ENCODE measurements at places on chromosomes 2 and 18.

DNA sequence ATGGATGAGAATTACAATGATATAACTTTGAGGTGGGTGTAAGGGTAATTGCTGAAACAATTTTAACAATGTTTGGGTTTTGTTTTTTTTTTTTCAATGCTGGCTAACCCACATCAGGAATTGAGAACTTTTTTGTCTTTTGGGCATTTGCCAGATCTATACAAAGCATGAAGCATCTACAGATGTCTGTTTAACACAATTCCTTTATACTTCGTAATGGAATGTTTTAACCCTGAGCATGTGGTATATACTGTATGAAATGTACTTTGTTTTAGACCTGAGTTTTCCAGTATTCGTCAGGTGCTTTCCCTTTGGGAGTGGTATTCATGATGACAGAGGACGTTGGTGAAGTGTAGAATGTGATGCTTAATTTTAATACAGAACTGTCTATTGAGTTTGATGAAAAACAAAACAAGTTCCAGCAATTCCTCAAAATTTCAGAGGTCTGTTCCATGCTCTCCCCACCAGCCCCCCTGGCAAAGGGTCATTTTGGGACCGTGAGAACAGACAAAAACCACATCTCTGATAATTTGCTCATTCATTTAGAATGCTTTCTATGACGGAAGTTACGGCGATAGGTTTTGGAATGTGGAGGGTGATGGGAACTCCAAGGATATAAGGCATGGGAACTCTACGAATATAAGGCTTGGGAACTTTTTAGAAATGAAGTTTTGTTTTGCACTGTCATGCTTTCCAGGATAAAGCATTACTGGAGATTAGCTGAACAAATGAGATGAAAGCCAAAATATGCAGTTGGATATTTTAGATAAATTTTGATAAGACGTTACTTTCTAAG lies 14.1 kb downstream of the LIMS1 start:
- no peak for DNase-seq

- no peak for DNase-seq
These were observed 92.9 kb upstream of the WDR75 start for GRCh38 chr2:189348369-189348768.

DNA sequence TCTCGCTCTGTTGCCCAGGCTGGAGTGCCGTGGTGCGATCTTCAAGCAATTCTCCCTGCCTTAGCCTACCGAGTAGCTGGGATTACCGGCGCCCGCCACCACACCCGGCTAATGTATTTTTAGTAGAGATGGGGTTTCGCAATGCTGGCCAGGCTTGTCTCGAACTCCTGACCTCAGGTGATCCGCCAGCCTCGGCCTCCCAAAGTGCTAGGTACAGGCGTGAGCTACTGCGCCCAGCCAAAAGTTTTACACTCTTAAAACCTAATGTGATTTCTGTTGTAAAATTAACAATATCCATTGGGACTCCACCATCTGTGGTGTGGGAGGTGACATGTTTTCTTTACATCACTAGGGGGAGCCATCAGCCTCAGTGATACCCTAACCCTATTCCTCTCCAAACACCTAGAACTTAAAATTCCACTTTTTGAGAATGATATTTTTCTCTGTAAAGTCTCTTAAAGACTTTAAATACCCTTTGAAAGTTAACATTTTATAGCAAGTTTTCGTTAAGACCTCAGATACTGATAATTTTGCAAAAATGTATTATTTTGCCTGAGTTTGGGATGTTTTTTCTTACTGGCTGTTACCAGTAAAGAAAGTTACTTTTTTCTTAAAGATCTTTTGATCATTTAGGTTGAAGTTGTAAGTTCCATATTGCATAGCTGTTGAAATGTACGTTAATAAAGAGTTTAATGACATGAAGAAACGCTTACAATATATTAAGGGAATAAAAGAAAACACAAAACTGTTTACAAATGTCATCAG lies 11.6 kb upstream of the EIF2AK2 start:
- no peak for DNase-seq

GRCh38 chr18:45008694-45009413 lies 328.2 kb downstream of the SETBP1 start:
- no peak for DNase-seq

DNA sequence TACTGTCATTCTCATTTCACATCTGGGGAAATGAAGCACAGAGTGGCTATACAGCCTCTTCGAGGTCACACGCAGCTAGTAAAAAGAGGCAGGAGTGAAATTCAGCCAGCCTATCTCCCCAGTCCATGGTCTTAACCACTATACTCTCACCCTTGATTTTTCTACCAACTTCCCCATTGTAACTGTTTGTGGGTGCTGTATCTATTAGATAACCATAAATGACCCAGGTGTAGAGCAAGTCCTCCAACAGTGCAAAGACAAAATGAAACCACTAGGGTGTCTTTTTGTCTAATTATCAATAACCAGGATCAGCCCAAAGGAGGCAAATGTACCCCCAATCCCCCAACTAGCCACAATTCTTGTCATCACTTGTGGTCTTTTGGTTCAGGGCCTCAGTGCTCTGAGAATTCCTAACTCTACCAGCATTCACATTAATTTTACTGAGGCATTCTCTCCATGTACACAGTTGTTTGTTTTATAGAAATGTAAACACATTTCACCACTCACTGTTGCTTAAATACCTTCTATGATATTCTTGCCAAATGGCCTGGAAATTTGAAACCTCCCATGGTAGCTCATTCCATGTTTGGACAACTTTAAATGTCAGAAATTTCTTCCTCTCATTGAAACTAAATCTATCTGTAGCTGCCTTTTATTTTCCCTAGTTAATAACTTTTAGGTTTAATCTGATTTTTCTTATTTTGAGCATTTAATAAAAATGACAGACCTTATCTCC lies 58.7 kb downstream of the SLC40A1 start:
- DNase-seq = no peak

DNA sequence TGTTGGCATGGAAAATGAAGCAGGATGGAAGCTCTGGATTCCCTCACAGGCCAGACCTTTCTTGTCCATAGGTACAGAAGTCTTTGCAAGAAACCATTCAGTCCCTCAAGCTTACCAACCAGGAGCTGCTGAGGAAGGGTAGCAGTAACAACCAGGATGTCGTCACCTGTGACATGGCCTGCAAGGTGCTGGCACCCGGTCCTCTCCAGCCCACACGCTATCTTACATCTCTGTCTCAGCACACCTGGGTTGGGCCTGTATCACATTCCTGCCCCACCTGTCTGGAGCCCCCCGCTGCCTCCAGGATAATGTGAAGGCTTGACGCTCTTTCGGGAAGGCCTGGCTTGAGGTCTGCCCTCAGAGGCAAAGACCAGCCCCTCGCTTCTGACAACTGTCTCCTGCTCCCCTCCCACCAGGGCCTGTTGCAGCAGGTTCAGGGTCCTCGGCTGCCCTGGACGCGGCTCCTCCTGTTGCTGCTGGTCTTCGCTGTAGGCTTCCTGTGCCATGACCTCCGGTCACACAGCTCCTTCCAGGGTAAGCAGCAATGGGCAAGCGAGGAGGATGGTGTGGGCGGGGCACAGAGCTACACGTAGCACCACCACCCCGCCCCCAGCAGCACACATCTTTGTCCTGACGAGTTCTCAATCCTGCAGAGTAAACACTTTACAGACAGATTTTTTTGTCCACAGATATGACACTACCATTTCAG lies 6.0 kb downstream of the TMEM214 start:
- no peak for DNase-seq
